ENCODE measurements at places on chromosomes 1 and 21.
A peak's percentile ranks its signal among the peaks of the same experiment; 100 is the strongest.

- DNase-seq, result no peak
Observed at GRCh38 chr1:79929356-79929755, 922.8 kb upstream of the ADGRL4 start.

DNA sequence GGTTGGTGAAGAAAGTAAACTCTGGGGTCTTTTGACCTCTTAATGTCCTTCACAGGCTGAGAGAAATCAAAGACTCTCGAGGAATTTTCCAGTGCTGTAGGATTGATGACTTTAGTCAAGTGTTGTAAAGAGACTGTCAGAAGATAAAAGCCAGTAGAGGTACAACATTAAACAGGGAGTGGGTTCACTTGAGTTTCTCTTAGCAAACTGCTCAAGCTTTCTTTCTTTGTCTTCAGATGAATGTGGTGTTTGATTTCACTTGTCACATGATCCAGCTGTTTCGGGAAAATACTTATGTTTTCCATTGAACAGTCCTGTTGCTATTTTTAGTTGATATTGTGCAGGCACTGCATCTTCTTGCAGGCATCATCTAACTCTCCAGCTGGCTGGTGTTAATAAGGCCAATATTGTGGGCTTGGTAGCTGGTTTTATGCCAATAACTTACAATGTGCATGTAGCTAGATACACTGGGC is 45.6 kb downstream of the XCL2 start:
- DNase-seq, result no peak

DNA sequence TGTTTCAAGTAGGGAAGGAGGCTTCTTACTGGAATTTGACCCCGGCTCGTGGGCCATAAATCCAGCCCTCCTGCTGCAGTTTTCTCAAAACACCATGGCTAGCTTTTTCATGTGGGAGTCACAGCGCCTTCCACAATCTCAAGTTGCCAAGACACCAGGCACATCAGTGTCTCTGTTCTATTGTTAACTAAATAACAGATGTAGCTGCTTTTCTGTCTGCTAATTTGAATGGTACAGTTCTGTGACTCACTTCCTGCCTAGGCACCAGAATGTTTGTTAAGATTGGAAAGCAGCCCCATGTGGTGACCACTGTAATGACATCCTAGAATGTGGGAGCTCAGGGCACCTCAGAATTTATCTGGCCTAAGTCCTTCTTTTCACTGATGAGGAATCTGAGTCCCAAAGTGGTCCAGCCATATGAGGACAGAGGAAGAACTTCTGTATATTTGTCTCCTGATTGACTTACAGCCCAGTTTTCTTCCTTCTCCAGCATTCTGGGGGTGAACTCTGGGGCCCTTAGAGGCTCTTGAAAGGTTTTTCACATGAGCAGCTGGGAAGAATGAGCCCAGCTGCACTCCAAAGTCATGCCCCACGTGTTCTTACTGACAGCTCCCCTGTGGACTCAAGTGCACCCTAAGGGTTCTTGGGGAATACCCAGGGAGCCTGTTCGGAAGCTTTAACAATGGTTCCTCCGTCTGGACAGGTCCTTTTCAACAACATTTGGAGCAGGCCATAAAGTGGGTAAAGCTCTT is 27.5 kb downstream of the TRIM45 start:
- peak; percentile 36 for DNase-seq

DNA sequence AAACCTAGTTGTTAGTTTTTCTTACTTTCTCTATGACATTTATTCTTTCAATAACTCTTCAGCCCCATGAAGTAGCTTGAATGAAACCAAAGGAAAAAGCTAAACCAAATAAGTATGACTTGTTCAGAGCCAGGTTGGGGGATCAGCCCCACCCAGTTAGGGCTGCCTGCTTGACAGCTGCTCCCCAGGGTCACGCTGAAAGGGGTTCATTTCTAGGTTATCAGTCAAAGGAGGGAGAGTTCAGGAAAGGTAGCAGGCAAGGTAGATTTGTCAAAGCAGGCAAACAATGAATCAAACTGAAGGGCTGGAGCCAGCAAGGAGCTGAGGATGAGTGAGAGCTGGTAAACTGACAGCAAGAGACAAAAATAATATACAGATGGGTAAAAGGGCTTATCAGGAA is 3.1 kb upstream of the S100A11 start:
- no peak for DNase-seq

DNA sequence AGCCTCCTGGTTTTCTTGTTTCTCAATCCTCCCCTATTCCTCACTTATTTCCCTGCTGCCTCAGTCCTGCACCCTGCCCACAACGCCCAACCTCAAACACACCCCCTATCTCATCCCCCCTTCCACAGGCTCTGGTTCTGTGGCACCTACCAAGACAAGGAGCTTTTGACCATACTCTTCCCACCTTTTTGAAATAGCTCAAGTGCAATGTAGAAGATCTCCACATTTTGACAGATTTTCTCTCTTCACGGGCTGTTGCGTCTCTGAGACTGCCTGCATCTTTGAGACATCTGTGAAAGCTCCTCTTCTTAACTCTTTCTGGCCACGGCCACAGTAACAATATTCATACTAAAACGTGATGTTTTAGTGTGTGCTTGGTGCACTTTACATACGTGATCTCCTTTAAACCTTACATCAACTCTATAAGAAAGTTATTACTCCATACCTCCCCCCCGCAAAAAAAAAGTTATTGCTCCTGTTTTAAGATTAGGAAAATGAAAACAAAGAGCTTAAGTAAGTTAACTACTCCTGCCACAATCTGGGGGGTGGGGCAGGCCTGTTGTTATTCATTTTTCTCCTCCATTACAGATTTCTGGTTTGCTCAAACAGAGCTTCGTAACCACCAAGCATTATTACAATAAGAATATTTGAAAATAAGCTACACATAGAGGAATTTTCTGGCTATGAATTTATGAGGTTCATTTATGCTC is 1.8 kb upstream of the SERBP1 start:
- DNase-seq, result no peak

DNA sequence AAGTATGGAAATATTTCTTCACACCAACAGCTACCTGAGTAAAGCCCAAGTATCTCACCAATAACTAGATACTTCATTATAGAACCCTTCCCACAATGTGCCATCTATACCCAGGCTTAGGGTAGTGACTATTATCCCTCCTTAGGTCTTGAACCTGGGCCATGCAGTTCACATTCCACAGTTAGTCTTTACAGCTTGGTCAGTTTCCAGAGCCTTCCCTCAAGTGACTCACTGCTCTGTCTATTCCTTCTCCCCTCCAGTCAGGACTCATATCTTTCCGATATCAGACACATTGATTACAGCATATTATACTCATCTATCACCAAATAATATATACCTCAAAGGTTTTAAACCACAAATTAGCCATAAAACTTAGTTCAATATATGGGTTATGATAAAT is 23.6 kb downstream of the VAMP4 start:
- DNase-seq, result no peak

- peak; percentile 94 for DNase-seq
Observed at GRCh38 chr1:85611856-85612255, 31.3 kb downstream of the CCN1 start.

DNA sequence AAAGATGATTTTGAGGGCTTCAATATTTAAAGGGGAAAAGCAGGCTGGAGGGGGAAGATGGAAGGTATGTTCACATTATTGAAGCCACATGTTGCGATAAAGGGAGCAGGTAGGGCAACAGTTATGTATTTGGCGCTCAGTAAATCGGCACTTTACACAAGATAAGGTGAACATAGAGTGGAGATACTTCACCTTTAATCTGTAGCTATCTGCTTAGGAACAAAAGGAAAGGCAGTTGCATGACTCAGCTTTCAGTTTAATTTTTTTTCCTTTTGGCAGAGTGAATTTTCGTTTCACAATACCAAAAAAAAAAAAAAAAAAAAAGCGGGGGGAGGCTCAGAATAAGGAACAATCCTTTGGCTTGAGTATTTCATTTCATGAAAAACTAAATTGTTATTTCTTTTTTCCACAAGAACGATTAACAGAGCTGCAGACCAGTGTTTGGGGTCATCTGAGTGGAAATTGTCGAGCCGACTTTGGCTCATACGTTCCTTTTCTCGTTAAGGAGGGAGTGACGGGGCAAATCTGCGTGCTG is 1.1 kb upstream of the COQ8A start:
- DNase-seq, result no peak

GRCh38 chr1:156898161-156898566 is 4.6 kb downstream of the PEAR1 start:
- DNase-seq, result no peak

DNA sequence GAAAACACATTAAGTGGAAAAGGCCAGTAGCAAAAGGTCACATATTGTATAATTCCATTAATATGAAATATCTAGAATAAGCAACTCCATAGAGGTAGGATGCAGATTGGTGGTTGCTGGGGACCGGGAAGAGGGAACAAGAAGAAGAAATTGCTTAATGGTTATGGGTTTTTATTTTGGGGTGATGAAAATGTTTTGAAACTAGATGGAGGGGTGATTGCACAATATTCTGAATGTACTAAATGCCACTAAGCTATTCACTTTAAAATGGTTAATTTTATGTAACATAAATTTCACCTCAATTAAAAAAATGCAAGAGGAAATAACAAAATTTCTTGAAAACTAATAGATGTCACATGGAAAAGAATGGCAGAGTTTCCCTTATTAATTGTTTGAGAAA is 6.7 kb downstream of the KIAA0040 start:
- DNase-seq, result no peak

DNA sequence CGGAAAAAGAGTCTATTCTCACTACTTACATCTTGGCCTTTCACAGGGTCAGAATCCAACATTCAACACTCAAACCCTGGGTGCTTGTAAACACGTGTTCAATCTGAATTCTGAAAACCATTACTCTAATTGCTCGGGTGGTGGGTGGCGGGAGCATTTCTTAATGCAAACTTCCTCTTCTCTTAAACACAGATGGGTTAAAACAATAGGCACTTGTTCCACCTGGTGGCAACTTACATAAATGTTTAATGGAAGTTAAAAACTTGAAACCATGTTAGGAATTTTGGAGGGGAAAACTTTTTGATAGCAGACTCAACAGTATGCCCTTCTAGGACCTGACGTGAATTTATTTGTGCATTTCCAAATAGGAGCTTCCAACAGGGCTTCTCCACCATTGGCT is 23.4 kb upstream of the TDRD10 start:
- no peak for DNase-seq

- no peak for DNase-seq
Observed at GRCh38 chr1:176211396-176212165, 4.5 kb upstream of the COP1 start.

GRCh38 chr21:16180614-16181013 is 450.8 kb downstream of the USP25 start:
- no peak for DNase-seq

DNA sequence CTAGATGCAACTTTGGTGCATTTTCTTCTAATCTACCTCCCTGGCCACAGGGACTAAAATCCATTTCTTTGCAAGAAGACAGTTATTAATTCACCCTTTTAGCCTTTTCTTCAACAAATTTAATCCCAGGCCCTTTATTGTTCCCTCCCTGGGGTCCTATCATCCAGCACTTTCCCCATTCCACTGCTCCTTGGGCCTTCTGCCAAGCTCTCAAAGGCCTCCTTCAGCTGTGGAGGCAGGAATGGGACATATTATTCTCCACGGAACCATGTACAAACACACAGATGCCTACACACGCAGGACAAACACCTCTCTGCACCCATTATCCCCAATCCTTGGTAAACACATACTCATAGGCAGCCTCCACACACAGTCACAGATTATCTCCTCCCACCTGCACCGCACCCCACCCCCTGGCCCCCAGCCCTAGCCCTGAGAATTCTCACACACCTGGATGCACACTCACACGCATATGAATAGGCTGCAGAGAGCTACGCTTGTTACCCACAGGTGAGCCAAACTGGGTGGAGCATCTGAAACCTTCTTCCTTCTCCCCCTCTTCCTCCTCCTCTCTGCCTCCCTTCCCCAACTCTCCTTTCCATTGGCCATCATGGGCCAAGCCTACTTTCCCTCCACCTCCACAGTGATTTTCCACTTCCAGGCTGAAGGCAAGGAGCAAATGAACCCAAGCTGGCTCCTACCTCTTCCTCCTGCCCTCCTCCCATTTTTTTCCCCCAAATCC is 11.7 kb downstream of the TAGLN2 start:
- peak; percentile 46 for DNase-seq

DNA sequence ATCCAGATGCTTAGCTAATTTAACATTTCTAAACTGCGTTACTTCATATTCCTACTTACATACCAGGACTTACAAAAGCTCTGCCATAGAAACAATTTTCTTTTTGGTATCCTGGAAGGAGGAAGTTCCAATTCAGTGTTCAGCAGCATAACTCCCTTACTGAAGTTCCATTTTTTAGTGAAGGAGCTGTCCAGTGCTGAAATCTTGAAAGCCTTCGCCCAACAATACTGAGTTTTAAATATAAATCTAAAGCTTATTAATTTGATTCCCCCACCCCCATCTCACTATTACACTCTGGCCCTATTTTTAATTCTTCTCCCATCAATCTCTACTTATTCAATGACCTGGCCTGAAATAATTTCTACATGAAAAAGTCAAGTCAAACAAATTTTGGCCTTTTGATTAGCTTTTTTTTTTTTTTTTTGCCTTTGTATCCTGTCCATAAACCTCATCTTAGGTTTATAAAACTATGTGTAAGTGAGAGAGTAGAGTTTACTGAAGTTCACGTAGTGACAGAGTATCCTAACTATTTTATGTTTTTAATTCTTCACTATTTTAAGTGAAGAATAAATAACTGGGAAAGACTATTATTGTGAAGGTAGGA is 323.0 kb upstream of the PLD5 start:
- no peak for DNase-seq

GRCh38 chr1:169624912-169625311 is 5.0 kb downstream of the SELP start:
- DNase-seq, result no peak

DNA sequence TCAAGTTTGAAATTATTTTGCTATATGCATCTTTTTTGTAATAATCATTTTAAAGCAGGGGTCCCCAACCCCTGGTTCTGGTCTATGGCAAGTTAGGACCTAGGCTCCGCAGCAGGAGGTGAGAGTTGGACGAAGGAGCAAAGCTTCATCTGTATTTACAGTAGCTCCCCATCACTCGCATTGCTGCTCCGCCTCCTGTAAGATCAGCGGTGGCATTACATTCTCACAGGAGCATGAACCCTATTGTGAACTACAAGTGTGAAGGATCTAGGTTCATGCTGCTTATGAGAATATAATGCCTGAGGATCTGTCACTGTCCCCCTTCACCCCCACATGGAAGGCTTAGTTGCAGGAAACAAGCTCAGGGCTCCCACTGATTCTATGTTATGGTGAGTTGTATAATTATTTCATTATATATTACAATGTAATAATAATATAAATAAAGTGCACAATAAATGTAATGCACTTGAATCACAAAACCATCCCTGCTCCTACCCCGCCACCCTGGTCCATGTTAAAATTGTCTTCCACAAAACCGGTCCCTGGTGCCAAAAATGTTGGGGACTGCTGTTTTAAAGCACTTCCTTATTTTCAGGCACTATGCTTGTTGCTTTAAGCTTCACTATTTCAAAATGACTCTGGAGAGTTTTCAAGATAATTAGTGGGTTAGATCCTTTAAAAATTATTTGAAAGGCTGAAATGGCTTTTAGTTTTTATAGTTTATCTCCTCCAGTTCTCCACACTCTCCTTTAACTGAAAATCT is 74.8 kb downstream of the PLA2G4A start:
- DNase-seq, result no peak
